ENCODE measurements at places on chromosomes 4 and X.

- DNase-seq, result no peak
Observed at GRCh38 chr4:123127875-123128274, 205.5 kb upstream of the NUDT6 start.

- DNase-seq, result peak; percentile 76
Observed at GRCh38 chr4:185395956-185396723, 416 bp upstream of the LRP2BP start.

DNA sequence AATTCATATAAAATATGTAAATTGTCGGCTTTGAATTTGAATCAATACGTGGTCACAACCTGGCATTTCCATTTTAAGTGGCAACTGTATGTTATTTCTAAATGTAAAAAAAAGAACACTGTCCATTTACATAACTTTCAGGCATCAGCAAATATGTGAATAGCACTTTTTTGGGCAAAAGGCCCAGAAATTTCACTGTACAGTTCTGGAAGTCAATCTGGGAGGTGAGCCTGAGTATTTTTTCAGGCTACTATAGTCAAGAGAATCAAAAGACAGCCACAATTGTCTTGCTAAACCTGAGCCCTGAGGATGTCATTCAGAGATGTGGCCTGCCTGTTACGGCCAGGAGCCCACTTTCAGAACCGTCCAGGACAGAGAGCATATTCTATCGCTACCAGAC, 543.9 kb upstream of the MAGEB2 start:
- no peak for DNase-seq

GRCh38 chr4:6076391-6076790, 58.2 kb upstream of the C4orf50 start:
- no peak for DNase-seq

DNA sequence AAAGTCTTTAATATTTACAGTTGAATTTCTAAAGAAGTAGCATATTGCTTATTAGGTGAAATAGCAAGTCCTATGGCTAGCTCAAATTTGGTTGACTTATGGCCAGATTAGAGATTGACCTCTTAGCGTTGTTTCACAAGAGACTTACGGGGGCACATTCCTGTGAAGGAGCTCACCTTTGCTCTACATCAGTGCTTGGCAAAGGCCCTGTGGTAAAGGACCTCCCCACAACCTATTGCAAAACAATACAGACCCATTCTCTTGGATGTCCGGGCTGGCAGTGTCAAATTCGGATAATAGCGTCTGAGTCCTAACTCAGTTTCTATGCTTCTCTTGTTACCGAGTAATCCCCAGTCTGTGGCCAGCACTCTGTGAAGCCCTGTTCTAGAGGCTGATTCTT, 10.9 kb downstream of the PDHA1 start:
- no peak for DNase-seq

DNA sequence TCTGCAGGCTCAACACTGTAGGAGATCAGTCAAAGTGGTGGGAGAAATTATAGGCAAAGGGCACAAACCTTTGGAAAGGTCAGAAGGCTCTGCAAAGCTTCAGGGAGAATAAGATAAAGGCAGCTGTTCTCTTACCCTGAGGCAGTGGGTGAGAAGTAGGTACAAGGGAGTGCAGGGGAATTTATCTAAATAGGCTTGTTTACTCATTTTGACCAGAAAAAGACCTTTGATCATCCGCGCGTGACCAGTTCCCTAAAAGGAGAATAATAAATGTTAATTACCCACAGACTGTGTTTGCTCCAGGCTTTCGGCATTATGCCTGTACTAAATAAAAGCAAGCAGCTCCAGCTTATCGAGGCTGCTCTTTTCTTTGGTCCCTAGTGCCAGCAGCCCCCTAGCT, 9.3 kb downstream of the FGFBP2 start:
- no peak for DNase-seq

- no peak for DNase-seq
Observed at GRCh38 chrX:11336201-11336600, 43.0 kb downstream of the AMELX start.

GRCh38 chr4:31917334-31917733, 1197.2 kb downstream of the PCDH7 start:
- no peak for DNase-seq

- DNase-seq, result no peak
Observed at GRCh38 chrX:10507876-10508275, 112.5 kb downstream of the MID1 start.

DNA sequence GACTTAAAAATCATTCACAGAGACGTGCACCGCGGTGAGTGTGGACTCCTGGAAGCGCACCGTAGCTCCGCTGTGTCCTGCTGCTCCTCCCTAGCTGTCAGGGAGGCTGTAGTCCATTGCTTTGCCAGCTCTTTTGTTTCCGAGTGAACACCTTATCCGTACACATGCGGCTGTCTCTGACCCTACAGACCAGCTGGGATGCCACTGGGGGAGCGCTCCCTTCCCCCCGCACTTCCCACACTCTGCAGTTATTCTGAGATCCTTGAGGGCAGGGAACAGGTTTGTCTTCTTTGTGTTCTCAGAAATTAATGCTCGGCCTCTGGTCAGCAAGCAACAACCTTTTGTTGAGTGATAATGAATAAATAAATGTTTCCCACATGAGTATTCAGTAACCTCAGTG, 33.7 kb upstream of the MSANTD1 start:
- no peak for DNase-seq

GRCh38 chr4:142547974-142548373, 298.1 kb downstream of the INPP4B start:
- no peak for DNase-seq

GRCh38 chr4:143203577-143203976, 18.9 kb downstream of the USP38 start:
- DNase-seq, result no peak

GRCh38 chr4:163331629-163332376, 593 bp downstream of the NPY1R start:
- DNase-seq, result peak; percentile 30

DNA sequence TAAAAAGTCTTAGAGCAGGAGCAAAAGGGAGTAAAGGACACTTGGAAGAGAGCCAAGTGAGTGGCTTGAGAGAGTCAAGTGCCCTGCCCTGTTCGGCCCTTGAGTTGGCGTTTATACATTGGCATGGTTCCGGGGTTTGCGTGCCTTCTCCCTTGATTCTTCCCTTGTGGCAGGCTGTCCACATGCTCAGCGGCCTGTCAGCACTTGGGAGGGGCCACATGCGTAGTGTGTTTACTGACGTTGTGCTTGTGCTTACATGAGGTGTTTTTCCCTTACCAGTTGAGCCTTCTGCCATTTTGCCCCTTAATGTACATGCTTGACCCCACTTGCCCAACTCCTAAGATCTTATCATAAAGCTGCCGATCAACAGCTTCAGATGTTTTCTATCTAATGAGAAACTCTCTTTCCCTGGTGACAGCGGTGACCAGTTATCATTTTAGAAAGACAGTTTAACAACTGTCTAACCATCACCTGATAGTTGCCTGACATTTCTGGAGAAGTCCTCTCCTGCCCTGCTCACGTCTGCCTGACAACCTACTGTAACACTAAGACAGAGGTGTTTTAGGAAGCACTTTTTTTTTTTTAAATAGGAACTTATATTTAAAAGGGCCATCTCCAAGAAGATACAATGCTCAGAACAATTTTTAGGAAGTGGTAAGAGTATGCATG, 49.5 kb upstream of the GC start:
- no peak for DNase-seq

DNA sequence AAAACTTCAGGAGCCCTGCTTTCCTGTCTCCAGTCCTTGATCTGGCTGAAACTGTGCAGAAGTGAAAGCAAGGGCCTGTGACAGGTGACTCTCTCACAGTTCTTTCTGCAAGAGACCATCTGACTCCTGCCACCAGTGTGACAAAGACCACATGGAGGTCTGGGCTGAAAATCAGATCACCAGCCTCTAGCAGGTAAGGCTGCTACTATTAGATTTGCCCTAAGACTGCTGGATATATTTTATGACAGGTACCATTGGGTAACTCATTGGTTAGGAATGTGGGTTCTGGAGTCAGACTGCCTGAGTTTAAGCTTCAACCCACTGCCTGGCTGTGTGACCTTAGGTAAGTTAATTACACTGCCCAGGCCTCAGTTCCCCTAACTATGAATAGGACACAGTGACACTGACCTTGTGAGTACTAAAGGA, 163.3 kb upstream of the SLC7A11 start:
- no peak for DNase-seq

- DNase-seq, result no peak
Observed at GRCh38 chrX:13387666-13388494, 68.0 kb upstream of the ATXN3L start.

DNA sequence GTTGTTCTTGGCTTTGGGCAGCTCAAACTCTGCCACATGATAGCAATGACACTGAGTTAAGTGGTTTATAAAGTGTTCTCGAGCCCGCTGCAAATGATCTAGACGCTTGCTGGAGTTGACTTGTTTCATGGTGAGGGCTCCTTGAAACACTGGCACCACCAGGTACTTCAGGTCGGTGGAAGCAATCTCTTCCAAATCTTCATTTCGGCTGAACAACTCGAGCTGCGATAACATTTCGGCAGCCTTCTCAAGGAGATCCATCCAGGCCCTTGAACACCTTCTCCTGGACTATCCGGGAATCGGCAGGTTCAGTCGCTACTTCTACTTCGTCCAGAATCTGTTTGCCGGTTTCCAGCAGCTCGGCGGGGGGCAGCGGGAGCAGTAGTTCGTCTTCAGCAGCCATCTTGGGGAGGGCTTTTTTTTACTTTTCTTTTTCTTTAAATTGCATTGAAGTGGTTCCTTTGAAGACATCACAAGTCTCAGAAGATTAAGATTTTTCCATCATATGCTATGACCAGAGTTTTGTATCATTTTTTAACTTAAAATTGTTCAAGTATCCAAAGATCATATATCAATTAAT, 28.0 kb downstream of the HNRNPDL start:
- DNase-seq, result no peak

DNA sequence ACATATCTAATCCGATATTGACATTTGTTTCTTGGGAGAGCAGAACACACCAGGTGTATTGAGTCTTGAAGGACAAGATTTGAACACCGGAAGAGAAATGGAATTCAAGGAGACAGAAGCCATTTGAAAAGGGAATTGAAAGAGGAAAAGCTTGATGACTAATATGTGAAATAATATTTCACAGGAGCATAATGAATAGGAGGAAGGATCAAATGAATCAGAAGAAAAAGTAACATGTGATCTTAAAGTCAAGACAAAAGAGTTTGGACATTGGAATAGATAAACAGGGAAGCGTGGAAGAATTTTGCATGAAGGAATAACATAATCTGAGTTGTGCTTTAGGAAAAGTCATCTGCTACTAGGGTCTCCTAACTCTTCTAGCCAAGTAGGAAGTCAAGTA, 145.5 kb upstream of the PDHA2 start:
- no peak for DNase-seq

- no peak for DNase-seq
Observed at GRCh38 chr4:124423160-124423559, 289.4 kb downstream of the ANKRD50 start.

GRCh38 chrX:37060999-37061398, 52.8 kb downstream of the FAM47C start:
- DNase-seq, result peak; percentile 7

- DNase-seq, result no peak
Observed at GRCh38 chr4:155319516-155319915, 57.2 kb downstream of the MAP9 start.

GRCh38 chr4:90495936-90496335, 368.7 kb downstream of the CCSER1 start:
- no peak for DNase-seq

DNA sequence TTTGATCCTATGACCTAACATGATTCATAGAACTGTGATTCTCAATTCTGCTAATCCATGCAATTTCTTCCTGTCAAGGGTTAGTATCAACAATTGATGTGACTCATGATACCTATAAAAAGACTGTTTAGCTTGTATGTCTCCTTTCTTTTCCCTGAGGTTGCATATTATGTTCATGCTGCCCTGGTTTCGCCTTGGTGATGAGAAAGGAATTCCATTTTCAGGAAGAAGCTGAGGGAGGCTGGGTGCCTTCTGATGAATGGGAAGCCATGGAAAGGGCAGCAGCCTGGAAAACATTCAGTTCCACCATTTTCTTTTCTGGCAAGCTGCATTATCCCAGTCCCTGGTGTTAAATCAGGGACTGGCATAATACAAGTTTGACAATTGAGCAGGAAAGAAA, 976.5 kb downstream of the RPA4 start:
- no peak for DNase-seq

- no peak for DNase-seq
Observed at GRCh38 chr4:173490817-173491528, 39.1 kb downstream of the HAND2 start.

DNA sequence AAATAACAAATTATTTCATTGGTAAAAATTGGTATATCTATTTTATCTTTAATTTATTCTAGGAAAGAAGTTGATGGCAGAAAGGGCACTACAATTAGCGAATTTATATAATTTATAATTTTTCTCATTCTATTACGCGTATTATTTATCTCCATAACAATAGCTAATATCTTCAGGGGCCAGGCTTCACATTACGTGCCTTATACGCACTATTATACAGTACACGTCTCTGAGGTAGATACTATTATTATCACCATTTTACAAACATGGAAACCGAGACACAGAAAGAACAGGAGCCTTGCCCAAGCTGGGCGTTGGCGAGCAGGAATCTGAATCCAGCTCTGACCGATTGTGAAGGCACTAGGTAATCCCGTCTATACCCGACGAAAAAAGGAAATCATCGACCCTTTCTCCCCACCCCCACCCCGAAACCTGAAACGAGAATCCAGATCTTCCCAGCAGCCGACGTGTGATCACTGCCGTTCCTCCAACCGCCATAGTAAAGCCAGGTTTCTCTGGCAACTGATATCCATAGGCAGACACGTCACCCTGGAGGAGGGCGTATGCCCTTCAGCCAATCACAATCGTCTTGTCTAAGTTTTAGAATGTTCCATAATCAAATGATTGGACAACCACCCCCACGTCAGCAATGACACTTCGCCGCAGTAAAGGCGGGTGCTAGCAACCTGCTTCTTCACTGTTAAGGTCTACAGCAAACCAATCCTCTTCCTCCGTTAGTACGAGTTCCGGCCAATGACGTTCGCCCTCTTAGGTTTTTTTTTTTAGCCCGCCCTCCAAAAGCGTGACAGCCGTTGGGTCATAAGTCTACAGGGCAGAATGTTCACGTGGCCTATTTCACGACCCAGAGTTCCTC, at the start of gene MORF4L2:
Gene MORF4L2, minus strand, starts transcription at position 501 of the 874 bp plus-strand sequence. CDS start 9,672 bp downstream, outside the sequence.
- DNase-seq, result peak; percentile 92

GRCh38 chrX:101220662-101221260, 1.2 kb downstream of the DRP2 start:
- DNase-seq, result no peak

- no peak for DNase-seq
Observed at GRCh38 chrX:94492541-94492940, 818.5 kb downstream of the FAM133A start.
